ENCODE measurements at places on chromosomes 2 and 18.

DNA sequence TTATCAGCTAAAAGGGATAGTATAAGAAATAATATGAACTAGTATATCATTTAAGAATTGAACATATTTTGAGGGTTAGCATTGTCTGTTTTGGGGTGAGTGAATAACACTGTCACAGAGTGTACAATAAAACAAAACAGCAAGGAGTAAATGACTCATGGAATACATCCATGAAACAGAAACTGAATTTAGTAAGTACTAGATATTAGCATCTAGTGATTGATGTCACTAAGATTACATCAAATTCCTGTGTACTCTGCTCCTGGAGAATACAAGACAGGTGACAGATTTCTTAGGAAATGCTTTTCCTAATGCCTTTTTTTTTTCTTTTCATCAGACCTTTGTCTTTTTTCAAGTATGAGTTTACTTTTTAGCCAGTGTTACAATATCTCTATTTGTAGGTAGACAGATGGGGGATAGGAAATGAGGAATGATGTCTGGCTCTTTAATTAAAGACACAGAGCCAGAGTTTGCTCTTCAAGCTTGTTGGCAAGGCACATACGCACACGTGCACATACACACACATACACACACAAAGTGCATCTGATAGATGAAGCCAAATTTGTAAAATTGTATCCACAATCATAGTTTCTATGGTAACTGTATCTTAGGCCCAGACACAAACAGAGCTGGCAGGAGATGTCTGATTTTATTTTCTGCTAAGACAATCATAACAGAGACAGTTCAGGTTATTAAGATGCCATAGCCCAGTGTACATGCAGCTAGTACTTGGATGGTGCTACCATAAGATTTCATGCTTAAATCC, 138.2 kb upstream of the NRP2 start:
- no peak for DNase-seq

DNA sequence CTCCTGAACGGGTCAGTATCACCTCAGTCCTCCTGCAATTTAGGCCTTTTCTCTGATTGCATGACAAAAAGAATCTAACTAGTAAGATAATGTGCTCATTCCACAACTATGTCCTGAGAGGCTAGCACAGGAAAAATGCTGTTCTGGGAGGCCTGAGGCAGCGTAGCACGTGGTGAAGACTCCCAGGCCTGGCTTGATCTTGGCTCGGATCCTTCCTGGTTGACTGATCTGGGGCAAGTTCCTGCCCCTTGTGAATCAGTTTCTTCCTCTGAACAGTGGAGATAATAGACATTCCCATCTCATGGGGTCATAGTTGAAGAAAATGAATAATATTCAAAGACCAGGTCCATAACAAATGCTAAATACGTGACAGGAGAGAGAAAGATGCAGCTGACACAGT, 12.3 kb downstream of the FBLN7 start:
- no peak for DNase-seq

GRCh38 chr2:193349642-193350041, 1154.9 kb upstream of the TMEFF2 start:
- DNase-seq: no peak

DNA sequence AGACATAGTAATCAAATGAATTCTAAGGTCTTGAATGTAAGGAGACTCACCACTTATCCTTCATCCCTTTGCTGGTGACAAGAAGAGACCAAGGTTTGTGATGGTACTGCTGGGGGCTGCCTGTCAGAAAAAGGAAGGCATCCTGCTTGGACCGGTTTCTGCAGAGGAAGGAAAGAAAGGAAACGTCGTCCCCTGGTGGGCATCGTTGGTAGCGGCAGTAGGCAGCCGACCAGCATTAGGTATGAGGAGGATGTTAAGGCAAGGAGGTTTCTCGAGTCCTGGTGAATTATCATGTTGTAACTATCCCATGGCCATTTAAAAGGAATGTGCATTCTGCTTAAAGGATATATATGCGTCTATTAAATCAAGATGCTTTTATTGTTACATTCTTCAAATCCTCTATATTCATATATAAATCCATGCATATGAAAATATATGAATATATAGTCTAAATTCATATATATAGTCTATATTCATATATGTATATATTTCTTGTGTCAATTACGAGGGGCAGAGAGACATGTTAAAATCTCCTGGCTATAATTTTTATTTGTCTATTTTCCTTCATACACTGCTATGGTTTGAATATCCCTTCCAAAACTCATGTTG, 94.4 kb upstream of the TGFA start:
- peak; percentile 53 for DNase-seq

GRCh38 chr2:164023896-164024295, 288.1 kb upstream of the FIGN start:
- no peak for DNase-seq

GRCh38 chr2:216210701-216211540, 101.8 kb downstream of the XRCC5 start:
- DNase-seq: no peak

- DNase-seq: no peak
Observed at GRCh38 chr2:44226753-44227152, 48.5 kb upstream of the SLC3A1 start.

GRCh38 chr2:241617431-241618154, 19.4 kb downstream of the THAP4 start:
- DNase-seq: peak; percentile 16

GRCh38 chr2:57720728-57721627, 325.6 kb upstream of the VRK2 start:
- peak; percentile 8 for DNase-seq

GRCh38 chr2:238566001-238566645, 139.4 kb downstream of the ASB1 start:
- DNase-seq: no peak

DNA sequence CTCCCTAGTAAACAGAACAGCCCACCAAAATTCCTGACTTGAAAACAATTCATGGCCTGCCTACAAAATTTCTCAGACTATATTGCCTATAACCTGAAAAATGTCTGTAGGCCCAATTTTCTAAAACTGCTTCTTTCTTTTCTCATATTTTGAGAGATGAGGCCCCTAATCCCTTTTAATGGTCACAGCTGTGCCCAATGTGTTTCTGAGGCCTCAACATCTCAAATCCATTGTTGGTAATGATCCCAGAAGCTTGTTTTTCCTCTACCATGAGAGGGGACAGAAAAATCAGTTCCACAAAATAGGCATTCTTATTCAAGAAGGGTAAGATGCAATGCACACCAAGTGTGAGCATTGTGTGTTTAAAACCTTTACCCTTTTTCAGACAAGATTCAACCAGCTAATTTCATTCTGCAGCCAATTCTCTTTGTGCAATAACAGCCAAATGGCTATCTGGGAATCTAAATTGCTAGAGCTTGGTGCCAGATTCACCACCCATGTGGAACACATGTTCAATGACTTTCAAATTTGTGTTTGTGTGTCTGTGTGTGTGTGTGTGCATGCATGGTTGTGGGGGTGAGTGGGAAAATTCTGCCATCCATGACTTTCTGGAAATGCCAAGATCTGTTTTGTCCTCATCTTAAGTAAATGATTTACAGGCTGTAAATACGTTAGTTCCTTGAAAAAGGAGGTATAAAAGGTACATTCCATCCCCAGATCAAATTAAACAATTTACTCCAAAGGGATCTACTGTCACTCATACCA, 319.5 kb downstream of the TNS1 start:
- DNase-seq: no peak

- DNase-seq: no peak
Observed at GRCh38 chr2:121635371-121635770, 13.9 kb downstream of the CLASP1 start.

DNA sequence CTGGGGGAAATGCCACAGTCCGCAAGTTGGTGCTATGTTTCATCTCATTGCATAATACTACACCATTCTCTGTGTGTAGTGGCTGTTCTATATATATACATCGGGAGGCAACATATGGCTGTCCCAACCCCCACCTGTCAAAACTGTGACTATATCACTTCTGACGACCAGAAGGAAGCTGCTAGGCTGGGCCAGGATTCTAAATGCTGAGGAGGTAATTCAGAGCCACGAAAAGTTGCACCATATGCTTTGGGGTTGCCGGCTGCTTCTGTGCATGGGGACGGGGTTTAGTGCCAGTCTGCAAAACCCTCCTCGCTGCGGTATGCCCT, 117.3 kb downstream of the MSH2 start:
- DNase-seq: no peak

- no peak for DNase-seq
Observed at GRCh38 chr18:72637721-72638120, 93.6 kb upstream of the CBLN2 start.

GRCh38 chr2:175234153-175234552, 52.6 kb upstream of the ATP5MC3 start:
- DNase-seq: no peak

DNA sequence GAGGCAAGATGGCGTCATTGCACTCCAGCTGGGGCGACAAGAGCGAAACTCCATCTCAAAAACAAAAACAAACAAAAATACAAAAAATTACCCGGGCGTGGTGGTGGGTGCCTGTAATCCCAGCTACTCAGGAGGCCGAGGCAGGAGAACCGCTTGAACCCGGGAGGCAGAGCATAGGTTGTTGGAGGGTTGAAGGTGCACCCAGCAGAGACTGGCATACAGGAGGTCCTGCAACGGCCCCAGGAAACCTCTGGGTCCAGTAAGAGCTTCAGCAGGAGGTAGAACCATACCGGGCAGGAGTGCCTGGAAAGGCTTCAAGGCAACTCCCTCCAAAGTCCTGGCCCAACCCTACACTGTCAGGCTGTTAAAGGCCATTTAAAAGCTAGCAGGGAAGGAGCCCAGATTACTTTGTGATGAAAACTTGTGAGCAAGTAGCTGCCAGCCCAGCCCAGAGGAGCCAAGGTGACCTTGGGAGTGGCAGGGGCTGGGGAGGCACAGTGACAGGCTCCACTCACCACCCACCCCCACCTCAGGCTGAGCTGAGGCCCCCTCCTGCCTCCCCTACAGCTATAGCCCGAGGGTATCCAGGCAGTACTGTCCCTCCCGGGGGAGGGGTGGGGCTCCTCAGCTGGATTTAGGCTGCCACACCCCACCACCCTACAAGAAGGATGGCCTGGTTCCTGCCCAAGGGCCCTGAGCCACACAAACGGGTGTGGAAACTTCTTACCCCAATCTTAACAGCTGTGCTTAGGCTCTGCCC, 28.1 kb downstream of the TFCP2L1 start:
- DNase-seq: no peak

DNA sequence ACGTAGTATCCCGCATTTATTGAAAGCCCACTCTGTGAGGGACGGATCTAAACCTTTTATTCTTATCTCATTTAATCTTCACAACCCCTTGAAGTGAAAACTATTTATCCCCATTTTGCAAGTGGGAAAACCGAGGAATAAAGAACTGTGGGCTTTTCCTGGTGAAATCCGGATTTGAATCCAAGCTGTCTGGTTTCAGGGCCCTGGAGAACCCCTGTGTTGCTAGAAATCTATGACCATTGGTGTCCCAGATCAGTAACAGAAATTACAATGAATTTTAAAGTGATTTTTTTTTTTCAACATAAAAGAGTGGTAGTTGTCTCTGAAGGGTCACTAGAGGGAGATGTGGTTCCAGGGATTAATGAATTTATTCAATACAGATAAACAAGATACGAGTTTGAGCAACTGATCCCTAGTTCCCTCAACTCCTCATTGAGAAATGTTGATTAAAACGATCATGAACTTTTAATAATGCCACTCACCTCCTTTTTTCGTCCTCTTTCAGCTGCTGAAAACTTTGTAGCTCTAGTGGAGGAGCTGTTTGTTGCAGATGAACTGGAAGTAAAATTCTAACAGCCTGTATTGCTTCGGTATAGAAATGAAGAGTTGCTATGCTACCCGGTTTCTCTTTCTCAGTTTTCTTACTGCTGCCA, 940 bp downstream of the XRCC5 start:
- DNase-seq: no peak

DNA sequence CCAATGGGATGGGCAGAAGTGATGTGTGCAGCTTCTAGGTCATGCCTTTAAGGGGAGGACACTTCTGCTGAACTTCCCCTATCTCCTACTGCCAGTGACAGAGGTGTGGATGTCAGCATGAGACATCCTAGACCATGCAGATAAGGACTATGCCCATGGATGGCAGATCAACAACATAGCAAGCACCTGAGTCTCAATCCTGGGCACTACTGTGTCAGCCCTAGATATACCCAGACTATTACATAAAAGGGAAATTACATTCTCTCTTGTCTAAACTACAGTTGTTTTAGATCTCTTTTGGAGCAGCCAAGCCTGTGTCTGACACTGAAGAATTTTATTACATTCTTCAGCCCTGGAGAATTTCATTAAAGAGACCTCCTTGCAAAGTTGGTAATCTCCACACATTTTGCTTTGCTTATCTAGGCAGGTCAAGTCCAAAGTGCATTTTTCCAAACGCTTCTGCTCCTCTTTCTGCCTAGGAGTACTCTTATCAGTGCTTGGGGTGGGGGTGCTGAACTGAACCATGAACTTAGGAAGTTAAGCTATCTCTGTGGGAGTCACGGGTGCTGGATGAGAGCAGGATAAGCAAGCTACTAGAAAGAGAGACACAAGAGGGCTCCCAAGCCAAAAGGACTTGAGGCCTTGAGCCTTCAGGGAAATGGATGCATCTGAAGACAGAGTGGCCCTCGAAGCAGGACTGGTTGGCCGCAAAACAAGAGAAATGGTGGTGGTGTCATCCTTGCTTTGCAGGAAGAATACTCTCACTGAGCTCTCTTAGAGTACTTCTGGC, 95.2 kb upstream of the SPRED2 start:
- DNase-seq: no peak

- DNase-seq: no peak
Observed at GRCh38 chr2:1708476-1709334, 35.6 kb downstream of the PXDN start.

DNA sequence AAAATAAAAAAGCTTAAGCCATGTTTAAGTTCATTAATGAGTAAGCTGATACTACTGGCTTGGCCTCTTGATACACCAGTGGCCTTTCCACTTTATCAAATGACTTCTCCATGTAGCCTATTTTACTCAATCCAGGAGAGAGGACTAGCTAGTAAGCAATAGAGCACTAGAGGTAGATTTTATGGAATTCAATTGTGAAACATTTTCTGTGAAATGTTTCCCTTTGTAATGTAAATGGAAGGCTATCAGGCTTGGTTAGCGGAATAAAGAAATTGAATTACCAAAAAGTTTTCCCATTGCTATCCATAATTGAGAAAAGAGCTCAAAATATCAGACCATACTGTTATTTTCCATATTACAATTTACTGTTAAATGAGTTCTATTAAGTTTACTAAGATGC, 515.4 kb upstream of the CDH2 start:
- no peak for DNase-seq

- no peak for DNase-seq
Observed at GRCh38 chr2:156649596-156649995, 213.4 kb downstream of the GPD2 start.

All from NCI-H1105 (cell line).